GM19239 (cell line): ENCODE measurements at places on chromosomes 3 and 15.

GRCh38 chr3:195859846-195860411 lies 48.2 kb upstream of the MUC4 start:
- no peak for DNase-seq

DNA sequence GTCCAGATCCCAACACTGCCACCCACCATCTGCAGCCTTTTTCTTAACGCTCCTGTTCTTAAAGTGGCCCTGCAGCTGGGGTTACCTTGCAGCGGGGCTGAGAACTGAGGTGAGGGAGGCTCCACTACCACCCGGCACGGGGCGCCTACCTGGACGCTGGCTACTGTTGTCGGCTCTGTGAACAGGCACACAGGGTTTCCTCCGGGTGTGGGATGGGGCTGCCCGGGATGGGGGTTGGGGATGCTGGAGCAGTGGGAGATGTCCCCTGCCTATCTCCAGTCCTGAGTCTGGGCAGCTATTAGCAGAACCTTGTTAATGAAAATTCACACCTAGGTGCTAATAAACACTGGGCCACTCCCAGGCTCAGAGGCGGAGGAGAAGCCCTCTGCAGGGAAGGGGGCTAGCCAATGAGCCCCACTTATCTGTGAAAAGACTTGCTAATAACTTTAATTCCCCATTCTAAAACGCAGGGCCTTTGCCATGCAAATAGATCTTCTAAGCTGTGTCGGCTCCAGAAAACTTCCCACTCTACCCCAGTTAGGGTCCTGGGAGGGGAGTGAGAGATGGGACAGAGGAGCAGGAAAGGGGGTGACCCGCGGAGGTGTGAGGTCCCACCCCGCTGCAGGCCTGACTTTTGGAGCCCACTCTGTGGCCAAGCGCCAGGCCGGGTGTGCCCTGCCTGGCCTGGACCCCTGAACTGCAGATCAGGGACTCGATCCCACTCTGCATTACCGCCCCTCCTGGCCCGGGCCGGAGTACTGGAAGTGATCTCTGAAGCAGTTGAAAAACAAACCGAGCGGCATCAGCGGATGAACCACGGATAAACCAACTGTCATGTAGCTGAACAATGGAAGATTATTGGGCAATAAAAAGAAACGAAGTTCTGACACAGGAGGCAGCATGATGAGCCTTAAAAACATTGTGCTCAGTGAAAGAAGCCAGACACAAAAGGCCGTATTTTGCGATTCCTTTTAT lies 3.1 kb downstream of the MESP1 start:
- no peak for DNase-seq

- no peak for DNase-seq
These were observed 29.8 kb downstream of the PLA1A start for GRCh38 chr3:119627461-119627860.

GRCh38 chr15:40427188-40427587 lies 13.6 kb upstream of the BAHD1 start:
- no peak for DNase-seq

DNA sequence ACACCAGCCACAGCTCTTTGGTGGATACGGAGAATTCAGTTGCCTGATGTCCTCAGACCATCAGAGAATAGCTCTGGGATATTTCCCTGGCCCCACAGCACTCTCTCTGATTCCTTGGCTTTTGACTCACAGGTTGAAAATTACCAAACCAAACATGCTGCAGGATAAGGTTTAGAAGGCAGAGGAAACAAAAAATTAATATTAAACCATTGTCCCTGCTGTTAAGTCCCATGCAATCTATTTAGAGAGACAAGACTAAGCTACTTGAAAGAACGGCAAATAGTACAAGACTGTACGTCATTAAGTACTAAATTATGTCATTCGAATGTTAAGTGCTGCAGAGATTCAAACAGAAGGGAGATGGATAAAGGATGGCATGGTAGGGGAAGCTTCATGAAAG lies 501.4 kb downstream of the MECOM start:
- DNase-seq: no peak

DNA sequence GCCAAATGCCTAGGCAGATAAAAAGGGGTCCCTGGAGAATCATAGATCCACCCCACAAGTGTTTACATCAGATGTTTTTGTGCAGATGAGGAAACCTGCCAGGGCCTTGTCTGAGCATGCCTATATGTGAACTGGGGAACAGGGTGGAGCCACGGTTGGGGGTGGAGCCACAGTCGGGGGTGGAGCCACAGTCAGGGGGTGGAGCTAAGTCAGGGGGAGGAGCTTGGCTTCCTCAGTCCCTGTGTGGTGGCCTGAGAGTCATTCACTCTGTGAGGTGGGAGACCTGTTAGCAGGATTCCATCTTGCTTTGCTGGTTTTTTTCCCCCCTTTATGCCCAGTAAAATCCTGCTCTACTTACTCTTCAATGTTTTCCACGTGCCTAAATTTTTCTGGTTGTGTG lies 57.8 kb upstream of the TGFBR2 start:
- no peak for DNase-seq

DNA sequence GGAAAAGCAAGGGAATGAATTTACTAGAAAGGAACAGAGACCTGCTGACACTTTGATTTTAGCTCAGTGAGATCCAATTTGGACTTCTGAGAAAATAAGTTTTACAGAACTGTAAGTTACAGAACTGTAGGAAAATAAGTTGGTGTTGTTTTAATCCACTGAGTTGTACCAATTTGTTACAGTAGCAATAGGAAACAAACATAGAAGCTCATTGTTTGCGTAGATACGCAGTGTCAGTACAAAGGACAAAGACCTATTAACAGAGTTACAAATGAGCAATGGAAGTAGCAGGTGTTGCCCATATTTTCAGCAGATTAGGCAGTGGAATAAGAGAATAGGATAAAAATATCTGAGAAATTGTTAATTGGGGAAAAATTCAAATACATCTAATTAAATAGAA lies 385.8 kb upstream of the CNTN6 start:
- DNase-seq: no peak

DNA sequence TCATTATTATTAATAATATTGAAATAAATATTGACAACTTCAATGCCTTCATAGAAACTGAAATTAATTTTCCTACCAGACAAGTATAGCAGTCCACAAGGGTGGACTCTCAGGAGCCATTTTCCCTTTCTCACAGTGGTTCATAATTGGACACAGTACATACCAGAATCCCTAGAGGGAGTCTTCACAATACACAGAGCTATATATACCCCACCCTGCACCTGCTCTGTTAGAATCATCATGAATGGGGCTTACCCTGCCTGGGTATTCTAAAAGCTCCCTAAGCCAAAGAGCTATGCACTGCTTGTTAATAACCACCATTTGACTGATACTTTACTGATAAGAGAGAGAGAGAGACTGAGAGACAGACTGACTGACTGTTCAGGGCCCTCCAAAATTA lies 134.9 kb downstream of the FEZF2 start:
- no peak for DNase-seq

- DNase-seq: peak; percentile 19
These were observed 252.2 kb upstream of the TBL1XR1 start for GRCh38 chr3:177449360-177450006.

DNA sequence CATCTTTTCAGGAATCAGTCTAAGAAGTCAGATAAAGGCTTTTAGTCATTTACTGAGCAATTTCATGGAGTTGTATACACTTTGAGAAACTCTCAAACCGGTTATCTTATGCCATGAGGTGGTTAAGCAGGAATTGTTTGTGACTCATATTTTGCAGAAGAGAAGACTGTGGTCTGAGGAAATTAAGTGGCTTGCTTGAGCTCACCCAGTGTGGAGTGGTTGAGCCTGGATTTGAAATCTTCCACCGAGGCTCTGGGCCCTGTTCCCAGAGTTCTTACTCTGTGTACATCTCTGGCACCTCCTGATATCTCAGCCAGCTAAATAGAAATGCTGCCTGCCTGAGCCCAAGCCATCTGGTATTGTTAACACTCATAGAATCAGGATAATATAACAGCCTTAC lies 37.8 kb upstream of the BCL6 start:
- DNase-seq: no peak

GRCh38 chr3:183560607-183561006 lies 5.1 kb upstream of the KLHL6 start:
- no peak for DNase-seq

DNA sequence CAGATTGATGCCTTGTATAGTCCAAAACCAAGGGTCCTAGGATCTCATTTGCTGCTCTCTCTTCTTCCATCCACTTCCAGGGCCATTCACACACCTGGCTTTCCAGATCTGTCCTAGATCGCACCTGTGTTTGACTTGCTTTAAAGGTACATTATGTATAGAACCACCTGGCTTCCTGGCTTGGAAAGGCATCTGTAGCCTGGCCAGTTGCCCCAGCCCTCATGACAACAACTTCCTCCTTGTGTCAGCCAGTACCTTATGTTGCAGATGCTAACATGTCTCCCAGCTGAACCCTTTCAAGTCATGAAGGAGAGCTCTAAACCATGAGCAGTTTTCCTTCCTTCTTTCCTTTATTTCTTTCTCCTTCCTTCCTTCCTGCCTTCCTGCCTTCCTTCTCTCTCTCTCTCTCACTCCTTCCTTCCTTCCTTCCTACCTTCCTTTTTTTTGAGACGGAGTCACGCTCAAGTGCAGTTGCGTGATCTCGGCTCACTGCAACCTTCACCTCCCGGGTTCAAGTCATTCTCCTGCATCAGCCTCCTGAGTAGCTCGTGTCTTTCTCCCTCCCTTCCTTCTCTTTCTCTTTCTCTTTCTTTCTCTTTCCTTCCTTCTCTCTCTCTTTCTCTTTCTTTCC lies 2.5 kb upstream of the HTR3C start:
- no peak for DNase-seq

- DNase-seq: no peak
These were observed 246.9 kb upstream of the TLE3 start for GRCh38 chr15:70344666-70345065.

GRCh38 chr15:100788418-100789105 lies 91.1 kb upstream of the ALDH1A3 start:
- no peak for DNase-seq

GRCh38 chr3:197083486-197083885 lies 53.9 kb upstream of the MELTF start:
- no peak for DNase-seq

- no peak for DNase-seq
These were observed 18.6 kb upstream of the ZBTB38 start for GRCh38 chr3:141349711-141350110.
